ENCODE measurements at places on chromosomes 5 and 9.

DNA sequence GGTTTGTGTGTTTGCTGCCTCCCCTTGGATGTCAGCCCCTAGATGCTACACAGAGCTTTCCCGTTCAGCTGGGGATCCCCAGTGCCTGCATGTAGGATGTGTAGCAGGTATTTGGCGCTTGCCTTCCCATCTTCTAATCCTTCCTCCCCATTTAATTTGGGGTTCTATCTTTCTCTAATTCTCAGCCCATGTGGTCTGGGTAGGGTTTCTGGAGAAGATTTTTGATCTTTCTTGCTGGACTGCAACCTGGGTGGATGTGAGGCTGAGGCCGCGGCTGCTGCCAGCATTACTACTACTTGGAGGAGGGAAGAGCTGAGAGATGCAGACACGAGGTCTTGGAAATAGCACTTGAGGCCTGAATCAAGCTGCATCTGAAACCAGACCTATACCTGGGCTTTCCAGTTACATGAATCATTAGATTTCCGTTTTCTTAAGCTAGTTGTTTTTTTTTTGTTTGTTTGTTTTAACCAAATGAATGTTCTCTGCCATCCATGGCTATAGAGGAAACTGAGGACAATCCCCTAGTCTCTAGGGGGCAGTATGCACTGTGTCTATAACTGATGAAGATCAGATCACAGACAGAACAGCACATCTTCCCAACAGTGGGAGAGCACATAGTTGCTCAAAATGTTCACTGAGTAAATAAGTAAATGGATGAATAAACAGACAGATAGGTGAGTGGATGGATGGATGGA is 178.6 kb downstream of the FGF18 start:
- DNase-seq = no peak

- DNase-seq = no peak
Measured at GRCh38 chr9:89646189-89646939, 41.6 kb downstream of the GADD45G start.

- DNase-seq = no peak
Measured at GRCh38 chr5:57042524-57042931, 90.6 kb upstream of the MIER3 start.

GRCh38 chr5:160285316-160285715 is 27.0 kb downstream of the CCNJL start:
- no peak for DNase-seq

GRCh38 chr5:17217493-17218352 is at the start of gene BASP1:
TSS of gene BASP1 (plus strand) at chr5:17217631. CDS start at chr5:17275217, 57,586 bp downstream.
- peak; percentile 40 for DNase-seq

DNA sequence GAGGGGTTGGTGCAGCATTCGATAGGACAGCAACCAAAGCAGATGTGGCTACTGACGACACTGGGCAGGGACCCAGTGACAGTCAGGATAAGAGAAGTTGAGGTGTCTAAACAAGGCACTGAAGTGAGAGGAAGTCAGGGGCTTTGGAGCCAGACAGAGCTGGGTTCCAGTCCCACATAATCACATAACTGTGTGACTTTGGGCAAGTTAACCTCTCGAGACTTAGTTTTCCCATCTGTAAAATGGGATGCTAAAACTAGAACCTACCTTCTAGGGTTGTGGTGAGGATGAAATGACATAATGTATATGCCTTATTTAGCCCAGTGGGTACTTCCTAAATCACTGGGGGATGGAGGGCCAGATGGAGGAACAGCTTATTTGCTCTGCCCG is 3.1 kb downstream of the ANGPTL2 start:
- DNase-seq = no peak

DNA sequence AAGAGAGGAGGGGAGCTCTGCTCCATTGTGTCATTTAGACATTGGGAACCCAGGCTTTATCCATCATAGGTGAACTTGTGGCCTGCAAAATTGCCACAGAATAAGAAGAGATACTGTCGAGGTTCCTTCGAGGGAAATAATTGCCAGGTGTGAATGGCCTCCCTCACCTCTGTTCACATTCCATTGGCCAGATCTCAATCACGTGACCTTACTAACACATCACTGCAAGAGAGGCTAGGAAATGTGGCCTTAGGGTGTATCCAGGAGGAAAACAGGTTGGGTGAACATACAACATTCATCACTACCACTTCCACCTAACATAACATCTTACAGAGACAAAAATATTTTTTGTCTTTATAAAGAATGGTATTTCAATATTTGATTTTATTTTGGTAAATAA is 182.1 kb downstream of the FBXL7 start:
- no peak for DNase-seq

GRCh38 chr5:53165431-53166182 is 56.0 kb upstream of the MOCS2 start:
- no peak for DNase-seq

GRCh38 chr5:61182449-61182848 is 20.2 kb upstream of the SMIM15 start:
- no peak for DNase-seq

GRCh38 chr5:126972062-126972895 is 58.1 kb downstream of the MARCHF3 start:
- no peak for DNase-seq

GRCh38 chr5:113447498-113448050 is 12.8 kb upstream of the TSSK1B start:
- DNase-seq = peak; percentile 13

GRCh38 chr5:98804066-98804465 is 30.6 kb downstream of the RGMB start:
- DNase-seq = no peak

All from NCI-H1694 (cell line).